Panc1 (cell line): ENCODE measurements at places on chromosomes 7 and 10. TPM values are rescaled to one million over a fixed set of nuclear protein-coding genes. Genes with fewer than 3 reads are reported as not detected.

- H3K4me3 ChIP-seq: no peak overlapping the region
- H3K36me3 ChIP-seq: no peaks in the 10 kb centered on the region
- H3K4me1 ChIP-seq: no peaks in the 10 kb centered on the region
- H3K27me3 ChIP-seq: no peaks in the 10 kb centered on the region
- no peak for DNase-seq
- H3K27ac ChIP-seq: no peak overlapping the region
These were observed 157.9 kb downstream of the GFRA1 start for GRCh38 chr10:116115036-116115641.

DNA sequence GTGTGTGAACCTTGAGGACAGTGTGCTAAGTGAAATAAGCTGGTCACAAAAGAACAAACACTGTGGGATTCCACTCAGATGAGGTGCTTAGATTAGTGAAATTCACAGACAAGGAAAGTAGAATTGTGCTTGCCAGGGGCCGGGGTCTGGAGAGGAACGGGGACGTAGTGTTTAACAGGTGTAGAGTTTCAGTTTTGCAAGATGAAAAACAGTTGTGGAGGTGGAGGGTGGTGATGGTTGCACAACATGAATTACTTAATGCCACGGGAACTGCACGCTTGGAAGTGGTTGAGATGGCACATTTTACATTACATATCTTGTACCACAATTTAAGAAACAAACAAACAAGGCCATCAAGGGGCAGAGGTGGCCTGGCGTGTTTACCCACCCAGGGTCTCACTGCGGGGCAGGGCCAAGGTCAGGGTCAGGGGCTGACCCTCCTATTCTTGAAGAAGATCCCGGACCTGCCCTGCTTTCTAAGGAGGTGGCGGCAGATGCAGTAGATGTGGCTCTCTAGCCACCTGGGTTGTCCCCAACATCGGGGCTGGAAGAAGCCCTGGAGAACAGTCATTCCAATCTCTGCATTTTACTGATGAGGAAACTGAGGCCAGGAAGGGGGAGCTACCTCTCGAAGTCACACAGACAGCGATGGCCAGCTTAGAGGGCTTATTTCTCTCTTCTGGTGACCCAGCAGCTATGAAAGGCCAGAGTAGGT lies 91.5 kb upstream of the LRRC4 start:
- H3K36me3 ChIP-seq: no peaks in the 10 kb centered on the region
- no peak overlapping the region for H3K27ac ChIP-seq
- H3K4me1 ChIP-seq: no peaks in the 10 kb centered on the region
- no peak for DNase-seq
- peaks cover 21% of the 10 kb centered on the region for H3K27me3 ChIP-seq

ARHGAP12 gene
- 22.9 TPM for total RNA-seq

DNA sequence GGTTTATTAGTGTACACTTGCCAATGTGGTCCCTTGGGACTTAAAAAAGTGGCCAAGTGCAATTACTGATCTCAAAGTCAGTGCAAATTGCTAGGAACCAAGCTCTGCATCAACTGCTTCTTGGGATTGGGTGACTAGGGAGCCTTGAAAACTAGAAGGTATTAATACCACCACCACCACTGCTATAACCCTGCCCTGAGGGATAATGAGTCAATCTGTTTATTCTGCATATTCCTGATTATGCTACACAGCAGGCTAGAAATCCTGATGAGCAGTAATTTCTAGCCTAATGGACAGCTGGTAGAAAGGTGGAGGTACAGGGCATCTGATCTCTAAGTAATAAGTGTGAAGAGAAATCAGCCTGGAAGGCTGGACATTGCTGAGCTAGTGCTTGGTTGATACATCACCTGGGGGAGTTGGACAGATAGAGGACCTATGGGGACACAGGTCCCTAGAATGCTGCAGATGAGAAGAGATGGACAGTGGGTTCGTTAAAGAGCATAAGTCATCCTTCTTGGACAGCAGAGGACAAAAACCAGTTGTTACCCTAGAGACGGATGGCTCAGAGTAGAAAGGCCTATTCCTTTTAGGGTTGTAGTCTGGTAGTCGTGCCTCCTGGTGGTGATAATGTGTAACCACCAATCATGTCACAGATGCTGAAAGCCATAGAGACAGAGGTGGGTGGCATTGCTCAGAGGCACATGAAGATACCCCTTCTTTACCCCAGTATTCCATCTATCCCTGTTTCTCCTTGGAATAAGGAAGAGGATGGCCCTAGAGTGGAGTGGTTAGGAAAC lies 554.8 kb downstream of the SORCS1 start:
- no peaks in the 10 kb centered on the region for H3K4me1 ChIP-seq
- H3K36me3 ChIP-seq: no peaks in the 10 kb centered on the region
- H3K27me3 ChIP-seq: no peaks in the 10 kb centered on the region

GRCh38 chr7:50835156-50835555 lies 52.5 kb upstream of the GRB10 start:
- H3K27ac ChIP-seq: no peak overlapping the region
- no peaks in the 10 kb centered on the region for H3K4me1 ChIP-seq
- no peak for DNase-seq
- no peaks in the 10 kb centered on the region for H3K27me3 ChIP-seq

DNA sequence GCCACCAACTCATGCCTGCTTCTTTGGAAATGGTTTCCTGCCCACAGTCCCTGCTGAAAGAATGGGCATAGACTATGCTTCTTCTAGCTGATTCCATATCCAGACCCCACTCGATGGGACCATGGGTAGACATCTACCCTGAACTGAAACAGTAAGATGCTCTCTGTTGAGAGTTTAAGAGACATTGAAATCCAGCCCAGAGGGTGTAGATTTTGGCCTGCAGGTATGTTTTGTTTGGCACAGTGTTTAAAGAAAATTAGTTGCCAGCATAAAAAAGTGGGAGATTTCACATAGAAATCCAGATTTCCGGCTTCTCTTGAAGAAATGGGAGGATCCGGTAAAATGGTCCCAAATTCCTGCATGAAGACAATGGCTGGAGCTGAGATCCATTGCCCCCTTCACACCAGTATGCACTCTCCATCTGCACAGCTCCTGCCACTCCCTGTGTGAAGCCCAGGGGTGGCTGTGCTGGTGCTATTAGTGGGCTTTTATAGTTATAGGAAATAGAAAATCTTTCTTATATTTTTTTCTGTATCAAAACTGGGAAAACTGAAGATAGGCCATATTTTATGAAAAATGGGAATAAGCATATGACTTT lies 218.1 kb downstream of the PTEN start:
- DNase-seq: no peak
- H3K36me3 ChIP-seq: no peaks in the 10 kb centered on the region
- peaks cover 2% of the 10 kb centered on the region; the same call in 1 of the 2 replicates for H3K4me1 ChIP-seq
- peaks cover 2% of the 10 kb centered on the region; the same call in 1 of the 2 replicates for H3K27me3 ChIP-seq
- H3K4me3 ChIP-seq: no peak overlapping the region
- no peak overlapping the region for H3K27ac ChIP-seq

DNA sequence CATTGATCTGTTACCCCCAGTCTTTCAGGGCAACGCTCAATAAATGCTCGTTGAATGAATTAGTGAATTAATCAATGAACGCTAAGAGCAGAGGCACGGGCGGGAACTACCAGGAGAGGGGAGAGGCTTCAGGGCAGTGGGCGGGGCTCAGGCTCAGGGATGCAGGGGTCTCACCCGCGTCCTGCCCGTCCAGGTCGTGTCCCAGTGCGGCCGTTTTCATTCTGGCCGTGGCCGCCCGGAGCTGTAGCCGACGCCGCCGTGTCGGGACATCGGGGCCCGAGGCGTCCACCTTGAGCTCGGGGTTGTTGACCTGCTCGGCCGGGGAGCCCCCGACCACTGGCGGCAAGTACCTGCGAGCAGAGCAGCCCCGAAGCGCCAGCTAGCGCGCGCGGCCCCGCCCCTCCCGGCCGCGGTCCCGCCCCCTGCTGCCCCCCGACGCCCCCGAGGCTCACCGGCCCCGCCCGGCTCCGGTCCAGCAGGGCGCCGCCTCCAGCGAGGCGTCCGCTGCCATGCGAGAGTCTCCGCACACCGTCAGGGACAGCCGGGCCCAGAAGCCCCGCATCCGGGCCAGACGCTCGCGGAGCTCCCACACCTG lies 2.8 kb upstream of the GAL3ST4 start:
- H3K27me3 ChIP-seq: no peaks in the 10 kb centered on the region
- H3K27ac ChIP-seq: no peak overlapping the region
- H3K4me3 ChIP-seq: peak overlapping the region; percentile 36
- H3K36me3 ChIP-seq: no peaks in the 10 kb centered on the region
- DNase-seq: no peak

- no peaks in the 10 kb centered on the region for H3K27me3 ChIP-seq
- DNase-seq: no peak
- H3K36me3 ChIP-seq: no peaks in the 10 kb centered on the region
- no peak overlapping the region for H3K4me3 ChIP-seq
These were observed 86.7 kb upstream of the GNAI1 start for GRCh38 chr7:80047856-80048459.

HTR7 gene
- 0.33 TPM for total RNA-seq

MRPS33 gene
- 68.8 TPM for total RNA-seq

DNA sequence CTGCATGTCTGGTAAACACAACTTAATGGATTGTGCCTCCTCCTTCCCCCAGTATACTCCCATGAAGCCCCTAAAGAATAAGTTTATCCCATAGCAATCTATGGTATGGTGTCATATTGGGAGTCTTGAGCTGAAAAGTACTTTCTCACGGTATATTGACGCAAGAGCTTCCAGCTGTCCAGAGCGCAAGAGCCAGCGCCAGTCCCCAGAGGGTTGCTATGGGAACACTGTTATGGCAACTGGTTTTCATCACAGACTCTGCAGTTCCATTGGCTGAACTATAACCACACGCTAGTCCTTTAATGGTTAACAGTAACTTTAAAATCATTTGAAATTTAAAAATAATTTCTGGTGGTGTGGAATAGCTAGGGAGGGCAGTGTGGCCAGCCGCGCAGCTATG lies 46.9 kb downstream of the PRPF18 start:
- H3K4me1 ChIP-seq: no peaks in the 10 kb centered on the region
- H3K27ac ChIP-seq: no peak overlapping the region
- no peaks in the 10 kb centered on the region; the same call in 1 of the 2 replicates for H3K36me3 ChIP-seq

GRCh38 chr10:87101996-87102395 lies 7.0 kb downstream of the SHLD2 start:
- no peak for DNase-seq
- H3K4me3 ChIP-seq: no peak overlapping the region
- no peaks in the 10 kb centered on the region for H3K27me3 ChIP-seq
- H3K27ac ChIP-seq: no peak overlapping the region
- H3K4me1 ChIP-seq: no peaks in the 10 kb centered on the region

ATRNL1 gene
- total RNA-seq: 17.1 TPM

CRCP gene
- 46.4 TPM for total RNA-seq

- no peak overlapping the region for H3K27ac ChIP-seq
- H3K36me3 ChIP-seq: no peaks in the 10 kb centered on the region
- H3K4me3 ChIP-seq: no peak overlapping the region
- DNase-seq: no peak
- no peaks in the 10 kb centered on the region for H3K27me3 ChIP-seq
These were observed 554.9 kb upstream of the GALNT17 start for GRCh38 chr7:70577078-70577477.

SORCS1 gene
- total RNA-seq: not detected

- H3K4me1 ChIP-seq: no peaks in the 10 kb centered on the region
- DNase-seq: no peak
- no peak overlapping the region for H3K4me3 ChIP-seq
- peaks cover 12% of the 10 kb centered on the region; the same call in 1 of the 2 replicates for H3K27me3 ChIP-seq
- H3K36me3 ChIP-seq: no peaks in the 10 kb centered on the region
- H3K27ac ChIP-seq: no peak overlapping the region
These were observed 47.7 kb upstream of the ATRNL1 start for GRCh38 chr10:115045499-115045898.

DNA sequence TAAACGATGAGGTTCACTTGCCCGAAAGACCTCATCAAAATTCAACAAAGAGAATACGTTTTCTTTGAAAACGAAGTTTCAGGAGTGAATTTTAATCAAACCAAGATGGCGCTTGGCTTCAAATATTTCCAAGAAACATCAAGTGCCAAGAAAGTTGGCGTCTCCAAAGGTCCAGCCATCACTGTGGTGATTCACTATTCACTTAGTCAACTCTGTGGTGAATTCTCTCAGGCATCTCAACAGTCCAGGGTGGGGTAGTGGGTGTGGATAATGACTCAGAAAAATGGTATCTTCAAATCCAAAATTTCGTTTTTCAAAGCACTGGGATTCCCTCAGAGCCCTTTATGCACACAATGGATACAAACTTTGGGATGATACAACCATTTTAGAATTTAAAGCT lies 133.1 kb downstream of the SVIL start:
- H3K4me3 ChIP-seq: no peak overlapping the region
- no peaks in the 10 kb centered on the region for H3K36me3 ChIP-seq
- H3K27ac ChIP-seq: no peak overlapping the region
- H3K27me3 ChIP-seq: no peaks in the 10 kb centered on the region
- DNase-seq: no peak

GPR26 gene
- total RNA-seq: not detected
